HepG2 (cell line): ENCODE measurements at places on chromosomes 6 and 20.

GRCh38 chr6:2192976-2193375 lies 52.4 kb downstream of the GMDS start:
- no peak for DNase-seq

GRCh38 chr20:63782051-63782471 lies 42.5 kb downstream of the SLC2A4RG start:
- DNase-seq: peak; percentile 60

DNA sequence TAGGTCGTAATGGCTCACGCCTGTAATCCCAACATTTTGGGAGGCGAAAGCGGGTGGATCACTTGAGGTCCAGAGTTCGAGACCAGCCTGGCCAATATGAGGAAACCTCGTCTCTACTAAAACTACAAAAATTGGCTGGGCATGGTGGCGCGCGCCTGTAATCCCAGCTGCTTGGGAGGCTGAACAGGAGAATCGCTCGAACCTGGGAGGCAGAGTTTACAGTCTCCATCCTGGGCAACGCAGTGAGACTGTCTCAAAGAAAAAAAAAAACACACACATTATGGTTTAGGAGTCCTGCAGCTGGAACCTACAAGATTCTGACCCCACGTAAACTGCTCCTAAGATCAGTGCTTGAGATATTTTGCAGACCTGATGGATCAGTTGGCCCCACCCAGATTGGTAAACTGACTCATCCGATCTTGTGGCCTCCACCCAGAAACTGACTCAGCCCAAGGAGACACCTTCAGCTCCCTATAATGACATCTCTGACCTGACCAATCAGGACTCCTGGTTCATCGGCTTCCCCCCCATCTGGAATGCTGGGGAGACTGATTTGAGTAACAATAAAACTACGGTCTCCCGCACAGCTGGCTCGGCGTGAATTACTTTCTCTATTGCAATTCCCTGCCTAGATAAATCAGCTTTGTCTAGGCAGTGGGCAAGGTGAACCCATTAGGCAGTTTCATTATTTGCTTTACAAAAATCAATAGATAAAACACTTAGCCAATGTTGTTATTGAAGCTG lies 96.2 kb upstream of the BTN3A2 start:
- peak; percentile 22 for DNase-seq

GRCh38 chr6:105587349-105588122 lies 184.7 kb upstream of the PREP start:
- DNase-seq: no peak

DNA sequence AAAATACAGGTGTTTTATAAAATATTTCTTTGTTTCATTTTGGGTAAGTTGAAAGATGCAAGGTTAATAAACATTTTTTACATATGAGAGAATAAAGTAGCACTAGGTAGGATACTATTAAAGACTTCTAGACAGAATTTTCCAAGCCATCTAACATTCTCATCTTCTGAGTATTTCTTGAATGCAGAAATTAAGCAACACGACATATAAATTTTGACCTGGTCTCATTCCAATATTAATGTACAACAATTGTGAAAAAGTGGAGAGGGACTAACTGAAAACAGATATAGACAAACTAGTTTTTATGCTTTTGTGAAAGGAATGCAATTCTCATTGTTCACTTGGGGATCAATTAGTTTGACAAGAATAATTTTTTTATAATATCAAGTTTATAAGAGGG lies 11.5 kb upstream of the FOXO3 start:
- no peak for DNase-seq

DNA sequence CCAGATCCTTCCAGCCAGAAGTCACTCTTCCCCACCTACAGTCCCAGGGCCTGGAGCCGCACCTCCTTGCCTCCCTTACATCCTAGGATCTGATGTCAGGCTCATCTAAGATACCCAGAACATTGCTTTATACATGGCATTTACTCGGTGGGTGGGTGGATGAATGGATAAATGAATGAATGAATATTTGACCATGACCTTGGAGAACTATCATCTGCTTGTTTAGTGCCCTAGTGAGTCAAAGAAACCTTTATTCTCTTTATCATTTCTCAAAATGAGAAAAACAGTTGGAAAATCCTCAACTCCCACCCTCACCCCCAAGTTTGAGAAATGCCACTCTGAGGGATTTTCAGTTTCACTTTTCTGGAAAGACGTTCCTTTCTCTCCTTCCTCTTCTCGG lies 56.0 kb downstream of the DAAM2 start:
- DNase-seq: no peak

GRCh38 chr6:135329851-135330803 lies 149.0 kb downstream of the MYB start:
- no peak for DNase-seq

- no peak for DNase-seq
Measured at GRCh38 chr6:154703124-154703523, 30.1 kb upstream of the SCAF8 start.

- DNase-seq: no peak
Measured at GRCh38 chr6:131013495-131013894, 49.5 kb downstream of the EPB41L2 start.

DNA sequence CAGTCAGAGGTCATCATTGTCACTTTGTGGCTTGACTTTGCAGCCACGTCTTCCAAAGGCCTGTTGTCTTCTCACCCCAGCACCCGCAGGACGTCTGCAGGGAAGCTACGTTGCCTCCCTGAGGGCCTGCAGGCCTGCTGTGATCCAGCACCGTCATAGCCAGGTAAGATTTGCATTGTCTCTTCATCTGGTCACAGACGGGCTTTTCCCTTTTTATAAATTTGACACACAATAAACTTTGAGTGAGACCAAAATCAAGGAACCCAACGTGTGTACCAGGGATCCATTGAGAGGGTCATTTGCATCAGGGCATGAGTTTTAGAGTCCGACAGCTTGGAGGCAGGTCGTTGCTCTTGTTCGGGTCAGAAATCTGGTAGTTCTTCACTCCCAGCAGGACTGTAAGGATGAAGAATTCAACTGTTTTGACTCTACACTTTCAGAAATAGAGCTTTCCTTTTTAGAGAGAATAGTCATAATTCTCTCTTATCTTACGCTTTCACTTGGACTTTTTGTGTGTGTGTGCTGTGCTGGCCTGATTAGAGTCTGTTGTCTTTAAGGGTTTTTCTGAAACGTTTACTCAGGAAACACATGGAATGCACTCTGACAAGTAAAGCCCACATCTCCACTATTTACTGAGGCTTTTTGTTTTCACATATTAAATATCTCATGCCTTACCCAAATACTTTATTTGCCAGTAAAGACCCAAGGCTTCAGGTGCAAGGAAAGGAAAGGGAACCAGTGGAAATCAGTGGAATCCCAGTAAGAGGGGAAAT lies 177.2 kb upstream of the TAB2 start:
- DNase-seq: no peak

GRCh38 chr6:916131-916530 lies 223.2 kb upstream of the EXOC2 start:
- no peak for DNase-seq

DNA sequence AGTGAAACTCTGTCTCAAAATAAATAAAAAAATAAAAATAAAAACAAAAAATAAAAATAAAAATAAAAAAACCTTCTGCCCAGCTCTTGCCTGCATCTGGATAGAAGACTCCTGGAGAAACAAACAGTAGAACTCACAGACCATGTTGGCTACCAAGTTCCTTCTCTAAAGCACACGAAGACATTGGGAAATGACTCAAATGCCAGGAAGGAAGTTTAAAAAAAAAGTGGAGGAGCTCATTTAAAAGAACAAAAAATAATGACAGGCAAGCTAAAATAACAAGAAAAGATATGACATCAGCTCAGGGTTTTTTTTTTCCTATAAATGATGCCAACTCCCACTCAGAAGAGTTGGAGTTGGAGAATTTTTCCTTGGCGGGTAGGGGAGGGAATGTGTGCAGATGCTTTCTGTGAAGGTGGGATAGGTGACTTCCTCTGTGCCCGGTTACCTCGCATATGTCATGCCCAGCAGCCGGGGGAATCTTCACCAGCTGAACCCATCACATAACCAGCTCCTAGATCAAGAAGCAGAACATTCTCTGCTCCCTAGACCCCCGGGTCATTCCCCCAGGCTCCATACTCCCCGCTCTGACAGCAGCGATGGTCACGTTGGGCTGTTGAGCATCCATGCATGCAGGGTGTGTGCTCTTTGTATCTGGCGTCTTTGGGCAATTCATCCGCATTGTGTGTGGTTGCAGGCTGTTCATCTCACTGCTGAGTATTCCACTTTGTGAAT lies 17.3 kb upstream of the CD93 start:
- no peak for DNase-seq

- DNase-seq: peak; percentile 79
Measured at GRCh38 chr6:70849348-70850069, 107.4 kb downstream of the B3GAT2 start.

DNA sequence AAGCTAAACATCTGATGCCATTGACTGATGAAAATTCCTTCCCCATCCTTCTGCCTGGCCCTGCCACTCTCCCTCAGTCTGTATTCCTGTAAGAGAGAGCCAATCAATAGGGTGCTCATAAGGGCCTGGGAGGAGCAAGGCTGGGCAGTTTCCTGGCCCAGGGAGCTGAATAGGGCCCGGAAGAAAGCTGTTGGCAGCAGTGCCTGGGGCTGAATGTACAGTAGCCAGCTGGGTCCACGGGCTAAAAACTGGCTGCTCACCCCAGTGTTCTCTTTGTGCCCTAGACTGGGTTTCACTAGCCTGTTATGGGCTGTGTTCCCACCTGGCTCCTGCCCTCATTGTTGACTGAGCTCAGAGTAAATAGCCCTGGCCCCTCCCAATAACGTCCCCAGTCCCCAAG lies 1.7 kb upstream of the WFDC2 start:
- no peak for DNase-seq

DNA sequence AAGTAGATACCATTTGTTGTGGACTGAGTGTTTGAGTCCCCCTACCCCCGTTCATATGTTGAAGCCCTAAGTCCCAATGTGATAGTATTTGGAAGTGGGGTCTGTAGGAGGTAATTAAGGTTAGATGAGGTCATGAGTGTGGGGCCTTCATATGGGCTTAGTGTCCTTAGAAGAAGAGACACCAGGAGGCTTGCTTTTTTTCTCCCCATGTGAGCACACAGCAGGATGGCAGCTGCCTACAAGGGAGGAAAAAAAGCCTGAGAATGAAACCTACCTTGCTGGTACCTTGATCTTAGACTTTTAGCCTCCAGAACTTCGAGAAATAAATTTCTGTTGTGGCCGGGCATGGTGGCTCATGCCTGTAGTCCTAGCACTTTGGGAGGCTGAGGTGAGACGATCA lies 67.9 kb upstream of the TULP4 start:
- DNase-seq: no peak

- DNase-seq: no peak
Measured at GRCh38 chr20:63963348-63963741, 6.4 kb downstream of the ZNF512B start.

GRCh38 chr6:34148631-34149451 lies 3.0 kb upstream of the GRM4 start:
- DNase-seq: no peak

GRCh38 chr20:14989535-14990290 lies 652.3 kb upstream of the FLRT3 start:
- no peak for DNase-seq

GRCh38 chr6:399785-400534 lies 8.4 kb downstream of the IRF4 start:
- no peak for DNase-seq

GRCh38 chr20:18524646-18525045 lies 16.9 kb downstream of the SEC23B start:
- DNase-seq: no peak

DNA sequence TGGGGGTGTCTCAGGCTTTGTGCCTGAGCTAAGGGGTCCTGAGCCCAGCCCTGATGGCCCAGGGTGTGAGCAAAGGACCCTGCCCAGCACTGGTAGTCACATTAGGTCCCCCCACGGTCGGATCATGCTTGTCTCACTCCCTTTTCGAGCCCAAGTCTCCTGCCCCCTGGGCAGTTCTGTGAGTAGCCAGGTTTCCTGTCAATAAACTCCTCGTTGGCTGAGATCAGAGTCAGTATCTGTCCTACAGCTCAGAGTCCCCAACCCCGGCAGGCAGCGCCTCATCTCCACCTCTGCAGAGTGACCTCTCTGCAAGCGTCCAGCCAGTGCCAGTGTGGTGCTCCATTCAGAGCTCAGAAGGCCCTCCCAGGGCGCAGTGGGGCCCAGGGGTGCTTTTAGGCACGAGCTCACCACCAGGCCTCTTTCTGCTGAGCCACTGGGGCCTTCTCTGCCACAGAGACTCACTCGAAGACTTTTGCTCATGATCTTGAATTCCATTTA lies 93.7 kb upstream of the PMEPA1 start:
- no peak for DNase-seq

DNA sequence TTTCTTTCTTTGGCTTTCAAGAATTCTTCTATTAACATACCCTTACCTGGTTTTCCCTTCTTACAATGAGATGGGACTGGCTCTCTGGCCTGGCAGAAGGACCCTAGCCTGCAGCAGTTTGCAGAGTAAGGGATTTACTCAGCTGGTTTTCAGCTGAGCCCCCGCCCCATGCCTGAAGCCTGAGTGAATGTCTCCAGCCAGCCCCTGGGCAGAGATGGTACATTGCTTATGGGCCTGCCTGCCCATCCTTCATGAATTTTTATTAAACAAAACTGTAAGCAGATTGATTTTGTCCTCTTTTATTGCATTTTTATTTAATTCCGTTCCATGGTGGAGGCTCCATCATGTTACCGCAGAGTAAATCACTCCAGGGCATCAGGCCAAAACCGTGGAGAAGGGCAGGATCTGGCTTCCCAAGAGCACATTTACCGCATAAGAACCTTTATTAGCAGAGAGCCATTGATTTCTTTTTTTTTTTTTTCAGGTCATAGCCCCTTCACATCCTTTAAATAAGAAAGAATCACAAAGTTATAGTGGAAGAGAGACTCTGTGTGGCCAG lies 316.2 kb downstream of the DHX35 start:
- DNase-seq: no peak

DNA sequence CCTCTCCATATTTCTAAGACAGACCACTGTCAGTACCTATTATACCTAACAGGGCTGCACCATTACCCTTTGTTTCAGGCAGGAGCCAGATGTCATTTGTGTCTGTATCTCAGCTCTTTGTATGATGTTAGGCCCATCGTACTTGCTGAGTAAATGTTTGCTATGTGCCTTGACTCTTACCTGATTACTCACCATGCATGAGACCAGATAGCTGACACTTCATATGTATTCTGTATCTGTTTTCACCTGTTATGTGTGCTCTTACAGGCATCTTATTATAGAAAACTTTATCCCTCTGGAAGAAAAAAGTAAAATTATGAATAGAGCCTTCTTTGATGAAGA lies 31.7 kb upstream of the ASXL1 start:
- DNase-seq: peak; percentile 96

DNA sequence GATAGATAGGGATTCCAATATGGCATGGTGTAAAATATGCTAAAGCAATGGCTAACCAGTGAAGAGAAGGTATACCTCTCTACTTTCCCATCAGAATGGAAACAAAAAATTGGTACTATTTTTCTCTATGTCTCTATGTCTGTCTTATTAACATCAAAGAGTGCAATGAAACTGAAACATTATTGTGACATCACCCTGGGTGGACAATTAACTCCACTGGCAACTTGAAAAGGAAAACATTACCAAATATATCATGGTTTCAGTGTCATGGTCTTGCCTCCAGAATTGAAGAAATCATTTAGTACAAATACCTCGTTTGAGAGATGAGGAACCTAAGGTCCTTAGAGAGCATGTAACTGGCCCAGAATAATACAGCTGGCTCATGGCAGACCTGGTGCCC lies 1132.5 kb upstream of the MAP3K7 start:
- no peak for DNase-seq

GRCh38 chr6:75317503-75318206 lies 33.1 kb upstream of the TMEM30A start:
- DNase-seq: no peak

GRCh38 chr20:54097236-54097529 lies 26.8 kb upstream of the BCAS1 start:
- no peak for DNase-seq
